ENCODE measurements at places on chromosomes 7 and 10. TPM values are rescaled to one million over a fixed set of nuclear protein-coding genes. Genes with fewer than 3 reads are reported as not detected.

ZNF248 gene
- 24.0 TPM for total RNA-seq

DDC gene
- not detected for total RNA-seq

HOXA4 gene
- 4.8 TPM for total RNA-seq

EFCAB10 gene
- total RNA-seq: not detected

GRCh38 chr7:134396031-134396430 is 62.9 kb downstream of the AKR1B1 start:
- no peaks in the 10 kb centered on the region for H3K36me3 ChIP-seq
- no peaks in the 10 kb centered on the region for H3K4me1 ChIP-seq
- H3K4me3 ChIP-seq: no peak overlapping the region
- no peaks in the 10 kb centered on the region for H3K27me3 ChIP-seq
- no peak for DNase-seq

DNA sequence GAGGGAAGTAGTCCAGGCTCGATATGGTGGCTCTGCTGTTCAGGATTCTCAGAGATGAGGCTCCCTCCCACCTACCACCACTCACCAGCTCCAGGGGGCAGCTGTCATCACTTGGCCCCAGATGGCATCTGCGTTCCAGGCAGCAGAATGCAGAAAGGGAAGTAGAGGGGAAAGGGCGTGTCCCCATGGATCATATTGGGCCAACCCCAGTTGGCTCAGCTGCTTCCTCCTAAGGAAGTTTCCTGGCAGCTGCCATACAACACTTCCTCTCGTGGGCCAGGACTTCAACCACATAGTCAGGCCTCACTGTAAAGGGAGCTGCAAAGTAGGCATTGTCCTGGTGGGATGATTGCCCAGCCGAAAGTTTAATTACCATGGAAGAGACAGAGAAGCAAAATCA is 1.6 kb upstream of the TEX36 start:
- DNase-seq: no peak
- H3K27ac ChIP-seq: no peak overlapping the region
- H3K27me3 ChIP-seq: no peaks in the 10 kb centered on the region
- H3K36me3 ChIP-seq: no peaks in the 10 kb centered on the region

DNA sequence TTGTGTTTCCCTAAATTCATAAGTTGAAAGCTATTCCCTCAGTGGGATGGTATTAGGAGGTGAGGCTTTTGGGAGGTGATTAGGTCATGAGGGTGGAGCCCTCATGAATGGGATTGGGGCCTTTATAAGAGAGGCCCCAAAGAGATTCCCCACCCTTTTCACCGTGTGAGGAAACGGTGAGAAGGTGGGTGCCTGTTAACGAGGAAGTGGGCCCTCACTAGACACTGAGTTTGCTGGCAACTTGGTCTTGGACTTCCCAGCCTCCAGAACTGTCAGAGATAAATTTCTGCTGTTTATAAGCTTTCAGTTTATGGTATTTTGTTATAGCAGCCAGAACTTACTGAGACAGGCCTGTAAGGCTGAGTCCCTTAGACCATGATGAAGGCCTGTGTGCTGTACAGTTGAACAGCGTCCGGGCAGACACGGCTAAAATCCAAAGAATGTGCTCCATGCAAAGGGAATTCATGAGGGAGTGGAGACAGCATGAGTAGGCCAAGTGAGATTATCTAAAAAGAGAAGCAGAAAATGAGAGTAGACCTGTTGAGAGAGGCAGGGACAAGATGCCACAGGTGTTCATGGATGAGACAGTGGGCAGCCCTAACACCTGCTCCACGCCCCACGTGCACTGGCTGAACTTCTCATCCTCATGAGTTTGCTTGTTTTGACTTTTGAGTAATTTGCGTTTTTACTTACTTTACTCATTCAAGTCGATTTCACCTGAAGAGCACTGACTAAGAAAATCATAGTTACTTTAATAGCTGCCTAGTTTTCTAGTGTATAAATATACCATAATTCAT is 66.9 kb upstream of the SFMBT2 start:
- H3K4me1 ChIP-seq: no peaks in the 10 kb centered on the region
- H3K27me3 ChIP-seq: no peaks in the 10 kb centered on the region
- H3K36me3 ChIP-seq: no peaks in the 10 kb centered on the region
- H3K27ac ChIP-seq: no peak overlapping the region
- no peak for DNase-seq

DNA sequence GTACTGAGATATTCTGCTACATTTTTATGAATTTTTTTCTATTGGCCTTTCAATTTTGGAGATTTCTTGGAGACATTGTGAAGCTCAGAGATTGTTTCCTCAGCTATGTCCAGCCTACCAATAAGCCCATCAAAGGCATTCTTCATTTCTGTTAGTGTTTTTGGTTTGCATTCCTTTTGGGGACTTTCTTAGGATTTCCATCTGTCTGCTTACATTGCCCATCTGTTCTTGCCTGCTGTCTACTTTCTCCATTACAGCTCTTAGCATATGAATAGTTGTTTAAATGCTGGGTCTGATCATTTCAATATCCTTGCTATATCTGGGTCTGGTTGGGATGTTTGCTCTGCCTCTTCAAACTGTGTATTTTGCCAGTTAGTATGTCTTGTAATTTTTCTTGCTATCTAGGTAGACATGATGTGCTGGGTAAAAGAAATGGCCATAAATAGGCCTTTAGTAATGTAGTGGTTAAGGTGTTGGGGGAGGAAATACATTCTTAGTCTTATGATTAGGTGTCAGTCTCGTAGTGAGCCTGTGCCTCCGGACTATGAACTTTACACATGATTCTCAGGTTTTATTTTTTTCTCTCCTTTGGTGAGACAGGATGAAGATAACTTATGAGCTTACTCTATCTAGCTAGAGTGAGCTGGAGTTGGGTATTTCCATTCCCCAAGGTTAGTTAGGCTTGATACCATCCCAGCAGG is 32.6 kb upstream of the NME8 start:
- no peaks in the 10 kb centered on the region for H3K36me3 ChIP-seq
- H3K27me3 ChIP-seq: no peaks in the 10 kb centered on the region
- no peak for DNase-seq
- H3K4me3 ChIP-seq: no peak overlapping the region
- H3K27ac ChIP-seq: no peak overlapping the region
- no peaks in the 10 kb centered on the region for H3K4me1 ChIP-seq

Measured in tibial nerve (tissue), 4 donors.